Astrocyte (in vitro differentiated cells and primary cell): ENCODE measurements at places on chromosomes 16 and 17.

DNA sequence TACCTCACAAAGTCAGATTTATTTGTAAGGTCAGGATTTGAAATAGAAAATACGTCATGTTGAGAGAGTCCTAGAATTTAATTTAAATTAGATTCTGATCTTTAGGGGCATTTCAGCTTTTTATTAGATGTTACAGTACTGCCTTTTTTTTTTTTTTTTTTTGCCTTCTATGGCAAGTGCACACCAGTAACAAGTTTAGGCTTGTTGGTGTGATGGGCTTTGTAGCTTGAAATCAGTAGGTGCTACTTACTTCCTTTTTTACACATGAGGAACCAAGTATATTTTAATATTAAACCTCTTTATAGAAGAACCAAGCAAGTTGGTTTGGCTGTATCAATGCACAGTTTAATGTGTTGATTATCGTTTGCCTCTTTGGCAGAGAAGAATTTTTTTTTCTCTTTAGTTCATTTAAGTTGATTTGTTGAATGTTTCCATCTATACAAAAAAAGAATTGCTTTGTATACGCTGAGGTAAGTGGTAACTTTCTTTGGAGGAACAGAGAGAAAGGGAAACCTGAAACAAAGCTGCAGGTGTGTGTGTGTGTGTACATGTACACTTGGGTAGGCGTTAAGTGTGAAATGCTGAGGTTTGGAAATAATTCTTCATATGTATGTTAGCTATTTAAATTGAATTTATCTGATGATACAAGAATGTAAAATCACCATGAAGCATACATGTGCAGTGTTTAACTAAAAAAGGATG lies 15.7 kb downstream of the RBL2 start:
- no peak overlapping the region for H3K27ac ChIP-seq
- H3K4me3 ChIP-seq = no peak overlapping the region
- H3K27me3 ChIP-seq = no peaks in the 10 kb centered on the region
- H3K36me3 ChIP-seq = peaks cover 14% of the 10 kb centered on the region
- no peaks in the 10 kb centered on the region for H3K4me1 ChIP-seq
- no peak for DNase-seq

- H3K36me3 ChIP-seq = no peaks in the 10 kb centered on the region
- peaks cover 15% of the 10 kb centered on the region for H3K27me3 ChIP-seq
- no peak for DNase-seq
These were observed 95.2 kb upstream of the SEC14L1 start for GRCh38 chr17:77045441-77046041.

- H3K27me3 ChIP-seq = no peaks in the 10 kb centered on the region
- H3K4me1 ChIP-seq = no peaks in the 10 kb centered on the region
- no peaks in the 10 kb centered on the region for H3K36me3 ChIP-seq
- H3K4me3 ChIP-seq = no peak overlapping the region
These were observed 292.1 kb downstream of the SNX29 start for GRCh38 chr16:12268606-12269005.

DNA sequence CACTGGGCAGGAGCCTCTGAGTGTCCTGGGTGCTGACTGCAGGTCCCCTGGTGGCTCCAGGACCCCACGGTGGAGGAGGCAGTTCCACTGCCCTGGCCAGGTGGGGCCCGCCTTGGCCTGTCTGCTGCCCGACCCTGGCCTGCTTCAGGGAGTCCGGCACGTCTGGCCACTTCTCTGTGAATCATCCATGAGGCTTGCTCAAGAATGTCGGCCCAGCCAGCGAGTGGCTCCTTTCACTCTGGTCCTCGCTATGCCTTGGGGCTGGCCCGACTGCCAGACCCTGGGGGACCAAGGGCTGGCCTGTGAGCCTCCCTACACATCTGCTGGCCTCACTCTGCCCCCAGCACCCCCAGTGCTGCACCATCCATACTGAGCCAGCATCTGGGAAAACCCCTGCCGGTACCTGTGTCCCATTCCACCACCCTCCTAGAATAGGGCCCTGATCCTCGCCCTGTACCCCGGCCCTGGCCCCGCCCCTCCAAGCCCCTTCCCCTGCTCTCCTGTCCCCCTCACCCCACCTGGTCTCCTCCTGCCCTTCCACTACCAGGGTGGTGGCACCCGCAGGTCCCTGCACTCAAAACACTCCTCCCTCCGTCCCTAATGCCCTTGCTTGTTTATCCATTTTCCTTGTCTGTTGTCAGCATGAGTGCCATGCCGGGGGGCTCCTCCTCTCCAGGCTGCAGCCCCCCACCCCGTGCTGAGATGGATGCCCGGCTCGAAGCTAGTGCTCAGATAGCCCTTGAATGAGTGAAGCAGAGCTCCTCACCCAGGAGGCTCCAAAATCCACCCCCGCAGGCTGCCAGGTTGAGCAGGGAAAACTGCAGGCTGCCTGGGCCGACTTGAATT lies 35.5 kb downstream of the ADCY7 start:
- H3K27me3 ChIP-seq = no peaks in the 10 kb centered on the region
- H3K4me1 ChIP-seq = peaks cover 20% of the 10 kb centered on the region
- no peaks in the 10 kb centered on the region for H3K36me3 ChIP-seq
- no peak overlapping the region for H3K4me3 ChIP-seq
- DNase-seq = peak; percentile 87
